ENCODE measurements at places on chromosomes 7 and 10.

- no peak for DNase-seq
Measured at GRCh38 chr10:3559527-3559926, 225.5 kb downstream of the KLF6 start.

- no peak for DNase-seq
Measured at GRCh38 chr10:10293041-10293440, 724.6 kb upstream of the CELF2 start.

GRCh38 chr10:132987671-132988571, 45.6 kb upstream of the CFAP46 start:
- peak; percentile 96 for DNase-seq

GRCh38 chr7:47488969-47489342, 93.0 kb downstream of the TNS3 start:
- no peak for DNase-seq

DNA sequence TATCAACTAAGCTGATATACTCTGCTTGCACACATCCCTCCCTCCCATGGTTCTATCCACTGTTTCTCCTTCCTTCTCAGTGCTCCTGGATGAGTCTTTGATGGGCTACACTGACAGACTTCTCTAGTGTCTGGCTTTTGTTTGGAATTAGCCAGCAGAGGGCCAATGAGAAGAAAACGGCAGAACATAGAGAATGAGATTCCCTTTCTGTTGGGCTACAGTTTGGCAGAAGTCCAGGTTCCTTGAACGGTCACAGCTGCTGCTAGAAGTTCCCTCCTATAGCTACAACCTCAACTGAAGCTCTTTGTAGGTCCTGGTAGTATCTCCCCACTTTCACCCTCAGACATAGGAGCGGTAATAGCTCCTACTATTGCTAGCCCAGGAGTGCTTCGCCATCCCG, 251.1 kb upstream of the LRRN3 start:
- peak; percentile 47 for DNase-seq

- no peak for DNase-seq
Measured at GRCh38 chr10:4234661-4235060, 449.7 kb upstream of the KLF6 start.

GRCh38 chr10:77553966-77554365, 83.6 kb downstream of the KCNMA1 start:
- no peak for DNase-seq

DNA sequence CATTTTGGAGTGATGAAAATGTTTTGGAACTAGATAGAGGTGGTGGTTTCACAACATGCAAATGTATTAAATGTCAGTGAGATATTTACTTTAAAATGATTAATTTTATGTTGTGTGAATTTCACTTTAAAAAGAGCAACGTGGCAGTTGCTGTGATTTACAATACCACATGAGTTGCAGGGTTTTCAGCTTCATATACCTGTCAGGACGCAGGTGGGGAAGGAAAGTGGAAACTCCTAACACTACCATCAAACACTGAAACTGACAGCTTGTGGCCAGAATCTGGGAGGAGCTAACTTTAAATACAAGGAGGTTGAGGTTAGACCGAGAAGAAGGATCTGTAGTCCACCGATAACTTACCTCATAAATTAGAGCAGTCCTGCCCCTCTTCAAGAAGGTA, 168.9 kb upstream of the TMEM72 start:
- DNase-seq = no peak

- no peak for DNase-seq
Measured at GRCh38 chr7:54877683-54878082, 118.7 kb upstream of the SEC61G start.

GRCh38 chr7:11716185-11716584, 115.8 kb downstream of the THSD7A start:
- DNase-seq = peak; percentile 84

GRCh38 chr10:132884691-132885271, 57.6 kb downstream of the CFAP46 start:
- no peak for DNase-seq

DNA sequence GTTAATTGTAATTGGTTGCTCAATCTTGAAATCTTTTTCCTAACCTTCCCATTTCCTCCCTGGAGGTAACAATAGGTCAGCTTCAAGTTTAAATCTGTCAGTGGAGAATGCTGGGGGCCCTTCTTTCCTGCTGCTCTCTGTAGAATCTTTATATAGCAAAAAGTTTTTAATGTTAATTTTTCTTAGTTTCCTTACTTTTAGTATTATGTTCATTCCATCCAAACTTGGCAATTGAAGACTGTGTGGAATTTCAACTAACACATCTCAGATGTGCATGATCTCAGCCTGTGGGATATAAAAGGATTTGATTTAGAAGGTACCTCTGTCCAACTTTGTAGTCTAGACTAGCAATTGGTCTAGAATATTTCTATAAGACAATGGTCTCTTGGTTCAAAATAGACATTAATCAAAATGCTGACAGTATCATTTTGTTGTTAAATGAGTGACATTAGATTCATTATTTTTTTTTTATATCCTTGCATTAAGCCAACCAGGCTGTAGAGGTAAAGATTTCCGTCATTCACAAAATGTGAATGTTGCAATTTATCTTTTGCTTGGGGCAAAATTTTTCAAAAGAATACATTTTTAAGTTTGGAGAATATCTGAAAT, 100.4 kb upstream of the SEMA3A start:
- peak; percentile 5 for DNase-seq

- DNase-seq = no peak
Measured at GRCh38 chr10:52269233-52269632, 44.8 kb upstream of the DKK1 start.

DNA sequence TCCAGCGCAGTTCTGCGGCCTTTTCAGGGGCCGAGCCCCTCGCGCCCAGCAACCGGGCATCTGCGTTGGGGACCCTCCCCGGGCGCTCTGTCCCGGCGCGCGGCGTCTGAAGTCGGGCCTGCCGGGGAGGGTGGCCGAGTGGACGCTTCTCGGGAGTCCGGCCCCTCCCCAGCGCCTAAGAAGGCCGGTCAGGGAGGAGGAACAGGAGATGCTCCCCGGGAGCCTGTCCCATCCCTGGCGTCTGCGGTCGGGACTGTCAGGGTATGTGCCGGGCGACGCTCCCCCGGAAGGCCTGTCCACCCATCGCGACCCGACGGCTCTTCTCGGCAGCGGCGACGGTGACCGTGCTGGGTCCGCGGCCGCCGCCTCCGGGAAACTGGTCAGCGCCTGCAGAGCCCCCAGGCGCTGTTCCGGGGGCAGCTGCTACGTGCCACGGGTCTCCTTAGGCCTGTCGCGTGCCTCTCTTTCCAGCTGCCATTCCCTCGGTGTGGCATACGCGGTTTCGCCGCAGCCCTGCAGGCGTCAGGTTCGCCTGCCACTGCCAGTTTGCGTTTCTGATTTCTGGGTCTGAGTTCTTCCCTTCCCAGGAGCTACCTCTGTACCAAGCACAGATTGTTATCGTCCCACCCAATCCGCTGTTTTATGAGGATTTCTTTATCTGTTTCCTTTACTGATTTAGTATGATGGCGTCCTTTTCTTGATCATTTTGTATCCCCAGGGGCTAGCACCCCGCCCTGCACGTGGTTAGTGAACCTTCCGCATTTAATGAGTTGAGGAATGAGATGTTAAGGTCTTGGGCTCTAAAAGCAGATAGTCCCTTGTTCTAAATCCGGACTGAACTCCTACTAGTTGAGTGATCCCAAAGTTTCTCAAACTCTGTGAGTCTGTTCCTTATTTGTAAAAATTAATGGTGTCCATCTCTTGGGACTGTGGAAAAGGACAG, 782 bp downstream of the IFIT5 start:
- peak; percentile 52 for DNase-seq

DNA sequence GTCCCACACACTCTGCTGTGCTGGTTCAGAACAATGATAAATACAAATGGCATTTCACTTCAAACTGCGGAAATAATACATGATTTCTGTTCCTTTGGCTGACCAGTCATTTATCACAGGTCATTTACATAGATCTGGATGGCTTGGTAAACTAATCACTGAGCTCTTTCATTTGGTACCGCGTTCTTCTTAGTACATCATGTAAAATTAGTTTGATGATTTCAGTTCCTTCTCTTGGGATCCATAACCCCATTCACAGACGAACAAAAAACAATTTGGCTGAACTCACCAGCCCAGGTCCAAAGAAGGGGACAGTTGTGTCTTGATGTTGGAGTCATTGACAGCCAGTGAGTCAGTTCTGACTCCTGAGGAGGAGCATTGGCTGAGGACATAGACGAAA, 689.8 kb downstream of the INHBA start:
- no peak for DNase-seq

GRCh38 chr10:131653140-131653539, 247.7 kb upstream of the PPP2R2D start:
- no peak for DNase-seq

DNA sequence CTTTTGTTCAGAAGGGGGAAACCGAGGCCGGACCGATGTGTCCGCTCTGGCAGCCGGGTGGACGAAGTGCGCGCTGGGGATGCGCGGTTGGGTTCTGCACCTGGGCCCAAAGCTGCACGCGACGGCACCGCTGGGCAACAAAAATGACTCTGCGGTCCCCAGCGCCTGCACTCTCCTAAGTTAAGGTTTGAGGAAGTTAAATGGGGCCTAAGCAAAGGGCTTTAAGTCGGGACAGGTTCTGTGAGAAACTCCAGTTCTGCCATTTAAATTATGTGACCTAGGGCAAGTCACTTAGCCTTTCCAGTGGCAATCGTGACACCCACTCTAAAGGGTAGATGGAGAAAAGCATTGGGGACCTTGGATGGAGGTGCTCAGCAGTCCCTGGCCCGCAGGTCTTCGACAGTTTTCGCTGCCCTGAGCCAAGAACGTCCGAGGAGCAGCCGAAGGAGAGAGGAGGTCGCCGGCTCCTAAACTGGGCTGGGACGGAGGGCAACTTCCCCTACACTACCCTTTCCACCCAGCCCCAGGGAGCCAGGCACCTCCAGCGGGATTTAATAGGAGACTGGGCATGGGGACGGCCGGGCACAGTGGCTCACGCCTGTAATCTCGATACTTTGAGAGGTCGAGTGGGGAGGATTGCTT, 534 bp upstream of the ACBD5 start:
- DNase-seq = peak; percentile 14

GRCh38 chr10:44949915-44950314, 9.7 kb upstream of the RASSF4 start:
- no peak for DNase-seq

- peak; percentile 17 for DNase-seq
Measured at GRCh38 chr10:14412624-14413023, 81.9 kb upstream of the FRMD4A start.

GRCh38 chr7:127536394-127536691, 49.1 kb downstream of the GCC1 start:
- DNase-seq = no peak

GRCh38 chr10:128869101-128869749, 597.8 kb upstream of the MGMT start:
- peak; percentile 38 for DNase-seq

DNA sequence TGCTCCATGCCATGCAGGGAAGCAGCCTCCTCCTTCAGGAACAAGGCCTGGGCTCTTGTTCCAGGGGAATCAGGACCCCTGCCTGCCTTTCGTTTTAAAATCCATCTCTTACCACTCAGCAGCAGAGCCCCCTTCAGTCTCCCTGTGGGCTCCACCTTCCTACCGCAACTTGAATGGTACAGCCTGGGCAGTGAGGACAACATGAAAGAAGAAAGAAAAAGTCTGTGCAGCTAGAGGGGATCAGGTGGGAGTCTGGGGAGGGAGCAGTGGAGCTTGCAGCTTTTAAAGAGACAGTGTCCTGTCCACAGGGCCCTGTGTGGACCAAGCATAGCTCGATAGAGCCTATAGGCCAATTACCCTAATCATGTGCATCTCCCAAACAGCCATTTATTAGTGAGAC, 3.7 kb downstream of the PLXNA4 start:
- no peak for DNase-seq

- DNase-seq = no peak
Measured at GRCh38 chr10:22310928-22311327, 5.3 kb upstream of the COMMD3 start.

DNA sequence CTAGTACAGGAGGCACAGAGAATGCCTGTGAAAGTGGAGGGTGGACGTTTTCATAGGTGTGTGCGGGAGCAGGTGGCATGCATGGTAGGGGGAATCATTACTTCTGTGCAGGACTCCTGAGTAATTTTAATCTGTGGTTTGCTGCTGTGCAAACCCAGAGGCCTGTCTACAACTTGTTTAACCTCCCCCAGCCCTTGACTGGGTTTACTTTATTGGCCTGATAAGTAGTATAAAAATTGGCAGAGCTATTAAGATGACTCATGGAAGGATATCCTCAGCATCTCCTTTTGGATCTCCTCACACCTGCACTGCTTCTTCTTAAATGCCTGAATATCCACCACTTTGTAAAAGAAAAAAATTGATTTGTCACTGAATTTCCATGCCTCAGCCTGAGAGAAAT, 104.8 kb downstream of the AUTS2 start:
- DNase-seq = peak; percentile 31

DNA sequence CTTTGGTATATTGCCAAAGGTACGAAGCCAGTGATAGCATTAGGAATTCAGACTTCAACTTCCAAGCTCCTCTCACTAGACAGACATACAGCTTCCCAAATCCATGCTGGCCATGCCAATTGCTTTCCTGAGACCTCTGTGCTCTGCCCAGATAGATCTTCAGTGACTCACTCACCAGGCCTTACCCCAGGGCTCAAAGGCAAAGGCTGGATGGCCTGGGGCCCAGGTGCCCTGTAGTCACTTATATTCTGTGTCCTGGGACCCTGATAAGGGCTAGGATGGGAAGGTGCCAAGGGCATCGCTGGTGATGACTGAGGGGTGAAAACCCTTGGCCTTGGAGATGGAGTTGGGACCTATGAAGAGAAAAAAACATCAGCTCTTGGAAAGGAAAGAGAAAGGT, 27.7 kb downstream of the WNT8B start:
- DNase-seq = no peak

- no peak for DNase-seq
Measured at GRCh38 chr7:7321681-7322080, 139.3 kb downstream of the C1GALT1 start.

DNA sequence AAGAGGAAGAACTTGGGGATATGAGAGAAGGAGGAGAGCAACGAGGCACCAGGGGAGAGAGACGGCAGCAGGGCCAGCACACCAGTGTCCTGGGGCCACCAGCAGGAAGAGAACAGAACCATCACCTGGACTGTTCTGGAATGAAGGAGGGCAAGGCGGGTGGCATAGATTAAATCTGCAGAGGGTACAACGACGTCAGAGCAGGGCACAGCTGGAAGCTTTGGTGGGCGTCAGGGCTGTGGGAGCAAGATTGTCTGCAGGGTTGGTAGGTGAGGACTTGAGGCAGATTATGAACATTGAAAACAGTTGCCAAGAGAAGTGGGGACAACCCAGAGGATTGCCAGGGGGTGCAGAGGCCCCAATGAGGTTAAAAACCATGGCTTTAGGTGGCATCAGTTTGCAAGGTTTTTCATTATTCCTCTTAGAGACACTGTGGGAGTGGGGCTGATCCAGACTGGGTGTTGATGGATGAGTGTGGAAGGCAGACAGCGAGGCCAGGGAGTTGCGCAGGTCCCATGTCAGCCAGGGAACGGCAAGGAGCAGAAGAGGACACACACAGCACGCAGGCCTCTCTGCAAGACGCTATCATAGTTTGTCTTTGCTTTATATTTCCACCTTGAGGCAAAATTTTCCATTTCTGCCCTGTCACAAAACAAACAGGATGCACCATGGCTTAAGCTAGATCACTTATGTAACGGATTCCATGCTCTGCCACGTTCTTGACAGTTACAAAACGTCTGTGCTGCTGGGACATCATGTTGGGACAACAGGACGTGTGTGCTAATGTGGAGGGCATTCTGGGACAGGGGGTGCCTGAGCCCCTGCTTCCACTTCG, 52.5 kb upstream of the LEP start:
- DNase-seq = no peak

GRCh38 chr10:14613588-14613920, 161.1 kb downstream of the FAM107B start:
- DNase-seq = no peak

Data from fibroblast of skin of right biceps (primary cell).